ENCODE measurements at places on chromosomes 12 and 14.

GRCh38 chr12:20798554-20798953 lies 12.0 kb upstream of the SLCO1B3 start:
- DNase-seq, result no peak

GRCh38 chr12:75823475-75823874 lies 208.1 kb downstream of the PHLDA1 start:
- no peak for DNase-seq

DNA sequence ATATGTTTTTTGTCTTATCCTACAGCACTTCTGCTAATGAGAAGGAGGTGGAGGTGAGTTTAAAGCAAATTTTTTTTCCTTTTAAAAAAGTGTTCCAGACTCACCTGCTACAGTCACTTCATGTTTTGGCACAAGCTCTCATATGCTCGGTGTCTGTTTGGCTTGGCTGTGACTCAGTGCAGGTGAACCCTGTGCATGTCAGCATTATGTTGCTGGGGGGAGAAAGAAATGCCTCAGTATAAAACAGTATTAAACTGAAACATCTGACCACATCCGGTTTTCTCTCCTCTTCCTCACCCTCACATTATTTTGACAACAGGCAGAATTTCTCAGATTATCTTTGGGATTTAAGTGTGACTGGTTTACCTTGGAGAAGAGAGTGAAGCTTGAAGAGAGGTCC lies 105.2 kb downstream of the DNAI7 start:
- DNase-seq, result no peak

DNA sequence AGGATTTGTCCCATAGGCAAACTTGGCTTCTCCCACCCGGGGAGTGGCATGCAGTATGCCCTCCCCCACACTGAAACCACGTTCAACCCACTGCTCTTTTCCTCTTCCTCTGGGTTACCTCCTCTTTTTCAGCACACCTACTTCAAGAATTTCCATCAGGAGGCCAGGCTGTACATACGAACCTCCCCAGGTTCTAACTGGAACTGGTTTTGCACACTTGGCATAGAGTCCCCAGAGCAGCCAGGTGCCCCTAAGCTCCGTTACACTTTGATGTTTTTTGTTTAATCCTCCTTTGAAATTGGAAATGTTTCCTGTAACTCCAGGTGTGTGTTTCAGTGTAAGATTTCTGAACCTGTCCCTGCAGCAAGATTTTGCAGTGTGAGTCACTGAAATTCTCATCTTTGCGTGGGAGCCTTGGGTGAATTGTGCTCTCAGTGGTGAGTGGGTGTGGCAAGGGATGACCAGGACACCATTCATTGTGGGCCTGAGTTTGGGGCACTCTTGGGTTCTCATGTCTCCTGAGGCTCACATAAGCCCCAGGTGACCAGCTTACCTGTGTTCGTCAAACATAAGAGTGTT lies 18.2 kb downstream of the CD9 start:
- DNase-seq, result no peak

DNA sequence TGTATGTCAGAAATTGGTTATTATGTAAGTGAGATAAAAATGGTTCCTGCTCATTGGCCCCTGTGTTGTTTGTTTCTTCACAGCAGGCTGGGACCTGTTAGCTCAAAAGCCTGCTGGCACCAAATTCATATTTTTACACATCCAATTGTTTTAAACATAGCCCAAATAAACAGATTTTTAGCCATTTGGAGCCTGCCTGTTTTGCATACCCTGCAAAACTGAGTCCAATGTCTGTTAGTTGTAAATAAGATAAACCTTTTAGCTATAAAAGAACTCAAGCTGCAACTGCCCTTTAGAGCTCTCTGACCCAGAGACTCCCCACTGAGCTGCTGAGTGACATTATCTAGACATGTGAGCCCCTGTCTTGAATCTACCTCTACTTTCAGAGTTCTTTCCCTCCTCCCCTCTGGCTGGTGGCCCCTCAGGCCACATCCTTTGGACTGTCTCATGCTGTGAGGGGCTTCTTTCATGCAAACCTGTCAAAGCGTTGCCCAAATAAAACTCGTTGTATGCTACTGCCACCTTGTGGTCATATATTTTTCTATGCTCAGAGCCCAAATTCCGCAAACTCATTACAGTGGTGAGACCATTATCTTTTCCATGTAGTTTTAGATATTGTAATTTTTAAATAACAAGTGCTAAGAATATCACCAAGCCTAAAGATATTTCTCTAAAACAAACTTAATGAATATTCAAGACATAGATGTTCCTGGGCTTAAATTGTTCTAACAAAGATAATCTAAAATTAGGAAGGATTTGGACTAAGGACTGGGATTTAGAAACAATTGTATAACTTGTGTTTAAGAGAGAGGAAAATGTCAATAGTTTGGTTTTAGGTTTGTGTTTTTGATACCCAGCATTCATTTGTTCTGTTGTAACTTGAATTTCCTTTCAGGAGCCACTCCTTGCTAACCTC lies 337.9 kb downstream of the AACS start:
- peak; percentile 30 for DNase-seq

DNA sequence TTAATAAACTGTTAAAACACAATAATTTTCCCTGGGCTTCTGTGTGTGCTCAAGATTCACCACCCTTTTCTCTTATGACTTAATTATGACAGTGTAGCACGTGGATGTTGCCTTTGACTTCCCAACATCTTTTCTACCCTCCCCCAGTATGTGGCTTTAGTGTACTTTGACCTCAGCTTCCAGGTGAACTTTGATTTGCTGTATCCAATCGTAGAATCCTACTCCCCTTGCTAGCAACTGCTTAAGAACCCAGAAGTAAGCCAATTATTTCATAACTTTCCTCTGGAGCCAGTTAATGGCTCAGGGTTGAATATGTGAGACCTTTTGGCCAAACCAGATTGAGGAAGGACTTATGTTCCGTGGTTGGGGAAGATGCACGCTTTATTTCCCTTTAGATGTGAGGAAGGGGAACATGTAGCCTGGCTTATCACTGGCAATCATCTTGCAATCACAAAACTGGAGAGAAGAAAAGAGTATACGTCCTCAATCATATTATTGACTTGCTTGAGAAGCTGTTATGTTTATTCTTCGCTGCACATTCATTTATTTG lies 259.6 kb upstream of the ATP2B1 start:
- DNase-seq, result no peak

GRCh38 chr14:52446355-52446754 lies 106.0 kb downstream of the TXNDC16 start:
- DNase-seq, result no peak

- DNase-seq, result no peak
Measured at GRCh38 chr12:99435095-99435791, 212.3 kb upstream of the GARIN6 start.

GRCh38 chr12:106710143-106710893 lies 64.2 kb upstream of the RIC8B start:
- no peak for DNase-seq

DNA sequence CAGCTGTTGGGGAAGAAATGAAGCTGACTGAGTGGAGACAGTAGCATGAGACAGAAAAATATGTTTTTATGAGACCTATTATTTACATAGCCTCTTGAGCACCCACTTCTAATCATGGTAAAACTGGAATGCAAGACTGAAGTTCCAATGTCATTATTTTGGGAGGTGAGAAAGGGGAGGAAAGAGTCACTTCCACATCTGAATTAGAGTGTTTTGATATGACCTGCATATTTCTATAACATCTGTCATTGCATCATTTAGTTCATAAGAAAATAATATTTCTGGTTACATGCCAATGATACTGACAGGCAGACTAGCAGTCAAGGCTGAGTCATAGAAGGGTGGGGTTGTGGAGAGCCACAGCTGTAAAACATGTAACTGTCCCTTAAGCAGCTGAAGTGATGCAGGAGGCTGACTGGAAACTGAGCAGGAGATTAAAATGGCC lies 26.7 kb downstream of the NTN4 start:
- no peak for DNase-seq

GRCh38 chr14:72247896-72248465 lies 315.8 kb downstream of the RGS6 start:
- no peak for DNase-seq

GRCh38 chr14:60878536-60878935 lies 102.3 kb downstream of the TRMT5 start:
- no peak for DNase-seq

DNA sequence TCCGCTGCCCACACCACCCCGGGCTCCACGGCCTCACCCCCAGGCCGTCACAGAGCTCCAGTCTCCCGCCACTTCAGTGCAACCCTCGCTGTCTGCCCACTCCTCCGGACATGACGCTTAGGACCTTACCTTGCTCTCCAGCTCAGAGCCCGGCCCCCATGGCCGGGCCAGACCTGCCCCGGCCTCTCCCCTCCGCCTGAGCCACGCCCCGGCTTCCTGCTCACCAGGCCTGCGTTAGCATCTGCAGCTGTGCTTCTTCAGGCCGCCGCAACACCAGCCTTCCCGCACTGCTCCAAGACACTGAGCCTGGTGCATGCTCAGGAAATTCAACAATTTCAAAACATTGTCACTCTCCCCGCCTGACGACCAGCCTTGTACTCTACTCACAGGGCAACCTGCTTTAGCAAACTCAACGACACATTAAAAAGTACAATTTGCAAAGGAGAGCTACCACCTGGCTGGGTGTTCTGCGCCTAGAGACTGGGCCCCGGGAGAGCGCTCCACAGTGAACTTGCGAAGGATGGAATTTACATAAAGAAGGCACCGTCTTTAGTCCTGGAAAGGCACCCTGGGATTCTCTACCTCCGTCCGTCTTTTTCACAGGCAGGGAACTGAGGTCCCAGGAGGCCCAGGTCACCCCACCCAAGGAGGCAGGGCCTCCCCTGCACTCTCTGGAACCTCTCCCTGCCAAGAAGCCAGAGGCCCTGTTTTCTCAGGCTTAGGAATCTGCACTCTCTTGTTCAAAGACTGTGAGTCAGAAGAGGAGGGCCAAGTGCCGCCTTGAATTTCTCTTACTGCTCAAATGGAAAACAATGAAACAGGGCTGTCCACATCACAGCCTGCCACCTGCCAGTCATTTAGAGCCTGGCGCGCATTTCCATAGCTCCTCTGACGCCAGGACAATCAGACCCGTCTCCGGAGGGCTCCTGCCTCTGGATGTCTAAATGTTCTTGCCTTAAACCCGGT lies 51.3 kb downstream of the STX2 start:
- no peak for DNase-seq

- no peak for DNase-seq
Measured at GRCh38 chr12:95214466-95214865, 2.8 kb downstream of the FGD6 start.

DNA sequence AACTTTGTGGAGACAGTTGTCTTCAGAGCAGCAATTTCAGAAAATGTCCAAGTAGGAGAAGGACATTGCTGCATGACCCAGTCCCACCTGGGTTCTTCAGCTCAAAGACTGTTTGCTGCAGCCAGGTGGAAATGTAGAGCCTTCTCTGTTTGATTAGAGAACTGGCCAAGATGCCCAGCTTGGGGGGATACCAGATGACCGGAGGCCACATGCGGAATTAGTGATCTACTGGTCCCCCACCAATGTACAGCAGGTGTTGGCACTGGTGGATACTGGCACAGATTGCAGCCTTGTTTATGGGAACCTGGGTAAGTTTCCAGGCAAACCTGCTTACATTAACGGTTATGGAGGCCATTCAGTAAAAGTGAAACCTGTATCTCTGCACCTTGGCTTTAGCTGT lies 555.3 kb downstream of the SLC6A15 start:
- DNase-seq, result no peak

GRCh38 chr12:120362516-120363273 lies 6.3 kb downstream of the MSI1 start:
- DNase-seq, result peak; percentile 24

DNA sequence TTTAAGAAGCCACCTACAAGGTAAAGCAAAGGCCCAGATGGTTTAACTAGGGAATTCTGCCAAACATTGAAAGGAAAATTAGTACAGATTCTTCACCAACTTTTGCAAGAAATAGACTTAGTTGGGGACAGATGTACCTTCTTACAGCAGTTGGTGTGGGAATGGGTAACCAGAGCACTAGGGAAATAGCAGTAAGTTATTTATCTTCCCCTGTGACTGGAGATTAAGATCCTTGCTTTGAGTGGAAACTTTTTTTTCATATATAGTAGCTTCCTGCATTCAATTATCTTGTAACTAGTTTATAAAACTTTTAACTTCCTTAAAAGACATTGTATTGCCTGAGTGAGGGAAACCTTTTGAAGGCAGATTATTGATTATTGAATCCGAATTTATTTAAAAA lies 44.2 kb downstream of the ARID2 start:
- no peak for DNase-seq

- no peak for DNase-seq
Measured at GRCh38 chr12:108839890-108840230, 17.5 kb downstream of the SSH1 start.

GRCh38 chr14:88166616-88167015 lies 156.5 kb downstream of the KCNK10 start:
- no peak for DNase-seq

GRCh38 chr14:68534276-68534675 lies 258.6 kb downstream of the ZFP36L1 start:
- no peak for DNase-seq

DNA sequence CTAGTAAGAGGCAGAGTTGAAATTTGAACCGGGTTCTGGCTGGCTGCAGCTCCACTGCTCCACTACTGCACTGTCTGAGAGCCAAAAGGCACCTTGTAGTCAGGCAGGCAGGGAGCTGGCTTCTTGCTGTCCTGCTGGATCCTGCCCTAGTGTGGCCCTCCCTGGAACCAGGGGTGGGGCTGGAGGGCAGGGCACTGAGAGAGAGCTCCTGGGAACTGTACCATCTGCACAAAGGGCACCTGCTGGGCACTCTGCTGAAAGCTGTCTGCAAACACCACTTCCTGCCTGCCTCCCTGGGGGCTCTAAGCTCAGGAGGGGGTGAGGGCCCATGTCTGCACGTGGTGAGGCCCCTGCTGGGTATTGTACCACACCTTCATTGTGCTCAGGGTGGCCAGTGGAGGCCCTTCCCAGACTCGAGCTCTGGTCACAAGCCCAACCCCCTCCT lies 19.0 kb upstream of the TCL1B start:
- DNase-seq, result no peak

DNA sequence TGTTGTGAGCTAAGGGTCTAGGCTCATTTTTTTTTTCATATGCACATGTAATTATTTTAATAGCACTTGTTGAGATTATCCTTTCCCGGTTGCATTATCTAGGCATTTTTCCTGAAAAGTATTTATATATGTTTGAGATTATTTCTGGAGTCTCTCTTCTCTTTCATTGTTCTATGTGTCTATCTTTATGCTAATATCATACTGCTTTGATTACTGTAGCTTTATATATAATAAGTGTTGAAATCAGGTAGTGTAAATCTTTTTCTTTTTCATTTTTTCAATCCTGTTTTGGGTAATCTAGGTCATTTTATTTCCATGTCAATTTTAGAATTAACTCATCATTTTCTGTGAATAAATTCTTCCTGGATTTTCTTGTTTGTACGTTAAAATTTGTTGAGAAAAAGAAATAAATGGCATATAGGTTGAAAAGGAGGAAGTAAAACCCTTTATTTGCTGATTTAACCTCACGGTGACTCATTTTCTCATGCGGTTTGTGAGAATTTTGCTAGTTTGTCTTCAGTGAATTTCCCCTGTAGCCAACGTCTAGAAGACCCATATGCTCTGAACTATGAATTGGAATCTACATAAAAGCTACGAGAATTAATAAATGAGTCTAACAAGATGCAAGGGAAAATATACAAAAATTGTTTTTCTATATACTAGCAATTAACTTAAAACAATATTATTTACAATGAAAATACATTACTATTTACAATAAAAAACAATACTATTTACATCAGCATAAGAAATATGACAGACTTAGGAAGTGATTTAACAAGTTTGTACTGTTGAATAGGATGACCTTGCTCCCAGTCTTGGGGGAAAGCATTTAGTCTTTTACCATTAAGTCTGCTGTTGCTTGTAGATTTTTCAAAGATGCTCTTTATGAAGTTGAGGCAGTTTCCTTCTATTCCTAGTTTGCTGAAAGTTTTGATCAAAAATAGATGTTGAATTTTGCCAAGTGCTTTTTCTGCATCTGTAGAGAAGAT lies 105.0 kb downstream of the SNAPC1 start:
- DNase-seq, result peak; percentile 67

All from GM13977 (cell line).